ENCODE measurements at places on chromosomes 2 and 18. TPM values are rescaled to one million over a fixed set of nuclear protein-coding genes. Genes with fewer than 3 reads are reported as not detected.

DNA sequence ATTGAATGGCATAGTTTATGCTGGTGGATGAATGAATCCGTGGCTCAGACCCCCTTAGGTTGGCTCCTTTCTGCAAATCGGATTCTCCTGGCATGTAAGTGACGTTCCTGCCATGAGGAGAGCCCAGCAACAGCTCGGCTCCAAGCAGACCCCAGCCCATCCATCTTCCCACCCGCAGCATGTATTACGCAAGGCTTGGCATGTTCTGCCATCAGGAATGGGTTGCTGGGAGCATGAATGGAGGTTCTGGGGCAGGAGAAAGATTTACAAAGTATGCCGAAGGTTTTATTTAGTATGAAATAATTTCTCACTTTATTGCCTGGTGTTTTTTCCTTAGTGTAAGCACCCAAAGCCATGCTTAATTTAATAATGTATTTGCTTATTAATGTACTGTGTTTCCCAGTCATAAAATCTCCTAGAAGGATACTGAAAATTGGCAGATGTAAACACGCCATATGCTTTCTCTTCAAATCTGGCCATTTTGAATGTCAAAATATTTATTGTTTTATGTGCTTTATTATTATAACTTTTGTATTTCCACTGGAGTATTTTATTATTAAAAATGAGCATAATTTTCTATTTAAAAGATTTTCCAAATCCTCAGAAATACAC is 128.5 kb downstream of the ACKR3 start:
- no peak overlapping the region for H3K4me3 ChIP-seq
- H3K36me3 ChIP-seq = no peaks in the 10 kb centered on the region
- no peaks in the 10 kb centered on the region for H3K4me1 ChIP-seq
- H3K27ac ChIP-seq = no peak overlapping the region
- H3K27me3 ChIP-seq = no peaks in the 10 kb centered on the region
- DNase-seq = no peak

DNA sequence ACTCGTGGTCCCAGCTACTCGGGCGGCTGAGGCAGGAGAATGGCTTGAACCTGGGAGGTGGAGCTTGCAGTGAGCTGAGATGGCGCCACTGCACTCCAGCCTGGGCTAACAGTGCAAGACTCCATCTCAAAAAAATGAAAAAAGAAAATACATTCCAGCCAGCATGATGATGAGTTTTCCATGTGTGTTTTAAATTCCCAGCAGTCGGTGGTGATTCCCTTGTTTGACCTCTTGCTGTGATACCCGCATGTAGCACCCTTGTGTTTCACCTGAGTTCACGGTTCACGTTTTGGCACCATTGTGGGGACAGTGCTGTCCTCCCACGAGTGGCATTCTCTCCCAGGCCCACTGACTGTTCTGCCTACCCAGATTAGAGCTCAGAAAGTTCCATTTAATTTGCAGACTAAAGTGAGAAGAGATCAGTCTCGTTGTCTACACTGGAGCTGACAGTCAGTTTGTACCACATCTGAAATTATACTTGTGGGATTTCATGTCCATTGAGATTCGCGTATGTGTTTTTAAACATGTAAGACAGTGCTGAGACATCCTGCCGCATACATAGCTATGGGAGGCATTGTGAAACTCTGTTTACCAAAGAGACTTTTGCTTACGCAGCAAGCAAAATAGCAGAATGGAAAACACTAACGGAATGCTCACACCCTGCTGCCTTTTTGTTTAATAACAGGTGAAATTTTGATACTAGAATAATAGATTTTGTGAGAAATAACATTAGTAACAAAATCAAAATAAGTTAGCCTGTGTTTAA is 157.1 kb downstream of the GBX2 start:
- peak; percentile 48 for DNase-seq
- H3K27me3 ChIP-seq = no peaks in the 10 kb centered on the region
- no peaks in the 10 kb centered on the region for H3K4me1 ChIP-seq

DNA sequence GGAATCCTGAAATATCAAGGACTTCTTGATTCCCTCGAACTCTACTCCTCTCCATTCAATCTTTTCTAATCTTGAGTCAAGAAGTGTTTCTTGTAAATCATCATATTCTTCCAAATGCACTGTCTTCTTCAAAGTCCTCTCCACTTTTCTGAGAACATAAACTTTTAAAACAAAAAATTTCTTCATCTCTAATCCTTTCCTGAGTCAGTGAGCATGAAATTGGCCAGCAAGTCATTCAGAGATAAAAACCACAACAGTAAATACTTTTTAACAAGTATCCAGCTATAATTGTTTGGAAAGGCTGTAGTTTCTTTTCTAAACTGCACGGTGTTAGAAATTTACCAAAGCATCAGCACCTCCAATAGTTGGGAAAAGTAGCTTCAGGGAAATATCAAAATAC is 312.6 kb upstream of the GALNT5 start:
- H3K27ac ChIP-seq = no peak overlapping the region
- H3K4me3 ChIP-seq = no peak overlapping the region
- H3K27me3 ChIP-seq = no peaks in the 10 kb centered on the region
- peaks cover 5% of the 10 kb centered on the region for H3K4me1 ChIP-seq
- H3K36me3 ChIP-seq = no peaks in the 10 kb centered on the region

- H3K36me3 ChIP-seq = no peaks in the 10 kb centered on the region
- no peak overlapping the region for H3K4me3 ChIP-seq
- DNase-seq = no peak
- H3K27ac ChIP-seq = no peak overlapping the region
- H3K4me1 ChIP-seq = peaks cover 32% of the 10 kb centered on the region
- no peaks in the 10 kb centered on the region for H3K27me3 ChIP-seq
These were observed 47.2 kb downstream of the MAP2 start for GRCh38 chr2:209471037-209471436.

- peak; percentile 57 for DNase-seq
- no peak overlapping the region for H3K4me3 ChIP-seq
- H3K4me1 ChIP-seq = peaks cover 7% of the 10 kb centered on the region
- H3K27ac ChIP-seq = no peak overlapping the region
- H3K36me3 ChIP-seq = no peaks in the 10 kb centered on the region
These were observed 115.5 kb downstream of the ESCO1 start for GRCh38 chr18:21484851-21485636.

DNA sequence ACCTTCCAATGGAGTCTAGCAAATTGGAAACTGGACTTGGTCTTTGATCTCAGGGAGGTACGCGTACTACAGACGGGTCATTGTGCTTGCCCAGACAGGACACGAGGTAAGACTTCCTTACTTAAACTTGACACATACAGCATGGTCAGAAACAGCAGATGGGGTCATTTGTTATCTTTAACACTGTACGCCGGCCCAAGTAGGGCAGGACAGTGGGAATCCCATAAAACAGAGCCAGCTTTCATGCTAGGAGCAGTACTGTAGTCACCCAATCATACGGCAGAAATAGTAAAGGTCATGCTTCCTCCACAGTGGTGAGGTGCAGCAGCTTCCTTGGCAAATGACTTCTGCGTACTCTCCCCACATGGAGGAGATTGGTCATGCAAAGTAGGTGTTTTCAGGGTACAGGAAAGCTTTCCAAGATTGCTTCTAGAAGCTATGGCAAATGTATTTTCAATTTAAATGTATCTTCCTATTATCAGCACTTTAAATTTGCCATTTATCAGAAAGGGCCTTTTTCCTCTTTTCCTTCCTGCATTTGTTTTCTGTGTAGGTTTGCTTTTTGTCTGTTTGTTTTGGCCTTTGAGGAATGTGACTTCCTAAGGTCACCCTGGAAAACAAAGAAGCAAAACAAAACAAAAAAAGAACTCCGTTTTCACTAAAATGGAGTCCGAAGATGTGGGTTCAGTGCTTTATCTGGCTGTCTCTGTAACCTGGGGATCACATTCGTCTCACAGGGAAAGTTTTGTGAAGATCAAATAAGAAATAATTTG is 74.0 kb upstream of the DSG1 start:
- no peaks in the 10 kb centered on the region for H3K27me3 ChIP-seq
- H3K27ac ChIP-seq = no peak overlapping the region
- no peaks in the 10 kb centered on the region for H3K36me3 ChIP-seq
- no peak for DNase-seq
- no peak overlapping the region for H3K4me3 ChIP-seq
- H3K4me1 ChIP-seq = no peaks in the 10 kb centered on the region

DNA sequence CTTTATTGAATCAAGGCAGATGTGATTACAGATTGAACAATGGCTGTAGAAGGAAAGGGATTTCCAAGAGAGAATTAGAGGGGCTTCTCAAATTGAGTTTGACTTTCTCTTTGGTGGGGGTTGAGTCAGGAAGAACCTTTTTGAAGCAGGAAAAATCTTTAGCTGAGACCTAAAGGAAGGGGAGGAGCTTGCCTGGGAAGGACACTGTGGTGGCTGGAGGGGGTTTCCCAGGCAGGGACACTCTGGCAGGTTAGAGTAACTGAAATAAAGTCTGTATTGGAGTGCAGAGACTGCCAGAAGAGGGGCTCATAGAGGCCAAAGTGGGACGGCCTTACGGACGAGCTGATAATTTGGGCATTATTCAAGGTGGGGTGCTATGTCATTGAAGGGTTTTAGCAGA is 69.3 kb downstream of the NEDD4L start:
- no peak overlapping the region for H3K4me3 ChIP-seq
- H3K27ac ChIP-seq = no peak overlapping the region
- peaks cover 5% of the 10 kb centered on the region for H3K4me1 ChIP-seq
- DNase-seq = no peak
- H3K27me3 ChIP-seq = peaks cover 21% of the 10 kb centered on the region

KIAA1328 gene
- total RNA-seq = 8.8 TPM

NTSR2 gene
- total RNA-seq = not detected

PDE1A gene
- 42.0 TPM for total RNA-seq

CFC1 gene
- not detected for total RNA-seq

AMMECR1L gene
- 15.6 TPM for total RNA-seq

All from osteoblast (primary cell).